ENCODE measurements at places on chromosomes 4 and X. TPM values are rescaled to one million over a fixed set of nuclear protein-coding genes. Genes with fewer than 3 reads are reported as not detected.

FAM9B gene
- polyA plus RNA-seq = not detected

SYTL4 gene
- polyA plus RNA-seq = 1.6 TPM

ETDA gene
- not detected for polyA plus RNA-seq

AWAT1 gene
- polyA plus RNA-seq = not detected

UTP3 gene
- 30.7 TPM for polyA plus RNA-seq

GATA1 gene
- not detected for polyA plus RNA-seq

- no peak overlapping the region for H3K27ac ChIP-seq
- no peak for DNase-seq
- H3K4me3 ChIP-seq = no peak overlapping the region
- H3K27me3 ChIP-seq = no peaks in the 10 kb centered on the region
- H3K4me1 ChIP-seq = peaks cover 7% of the 10 kb centered on the region
Observed at GRCh38 chrX:48580662-48581061, 6.4 kb downstream of the RBM3 start.

- no peaks in the 10 kb centered on the region for H3K36me3 ChIP-seq
- H3K4me1 ChIP-seq = peaks cover 3% of the 10 kb centered on the region
- no peaks in the 10 kb centered on the region for H3K27me3 ChIP-seq
- peak overlapping the region; percentile 78 for H3K4me3 ChIP-seq
Observed at GRCh38 chr4:68349279-68349648, 626 bp downstream of the YTHDC1 start.

- DNase-seq = no peak
- no peak overlapping the region for H3K27ac ChIP-seq
- H3K27me3 ChIP-seq = no peaks in the 10 kb centered on the region
- H3K4me3 ChIP-seq = no peak overlapping the region
- no peaks in the 10 kb centered on the region for H3K4me1 ChIP-seq
Observed at GRCh38 chr4:70818173-70818855, 21.4 kb downstream of the GRSF1 start.

DNA sequence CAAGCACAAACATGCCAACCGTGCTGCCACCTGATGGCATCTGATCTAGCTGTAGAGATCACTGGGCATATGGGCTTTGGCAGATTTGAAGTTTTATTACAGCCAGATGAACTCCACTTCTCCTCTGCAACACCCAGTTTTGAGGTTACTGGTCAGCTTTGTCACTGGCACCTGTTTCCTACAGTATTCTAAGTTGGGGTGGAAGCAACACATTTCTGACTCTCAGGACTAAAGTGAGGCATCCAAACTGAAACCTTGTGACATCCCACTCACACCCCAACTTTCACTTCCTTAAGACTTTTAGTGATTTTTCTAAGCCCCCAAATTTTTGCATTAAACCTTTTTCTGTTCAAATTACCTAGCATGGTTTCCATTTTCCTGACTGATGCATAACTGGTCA lies 115.1 kb upstream of the PCDH18 start:
- H3K36me3 ChIP-seq = no peaks in the 10 kb centered on the region
- no peak overlapping the region for H3K27ac ChIP-seq
- no peaks in the 10 kb centered on the region for H3K27me3 ChIP-seq
- DNase-seq = no peak
- no peak overlapping the region for H3K4me3 ChIP-seq

DNA sequence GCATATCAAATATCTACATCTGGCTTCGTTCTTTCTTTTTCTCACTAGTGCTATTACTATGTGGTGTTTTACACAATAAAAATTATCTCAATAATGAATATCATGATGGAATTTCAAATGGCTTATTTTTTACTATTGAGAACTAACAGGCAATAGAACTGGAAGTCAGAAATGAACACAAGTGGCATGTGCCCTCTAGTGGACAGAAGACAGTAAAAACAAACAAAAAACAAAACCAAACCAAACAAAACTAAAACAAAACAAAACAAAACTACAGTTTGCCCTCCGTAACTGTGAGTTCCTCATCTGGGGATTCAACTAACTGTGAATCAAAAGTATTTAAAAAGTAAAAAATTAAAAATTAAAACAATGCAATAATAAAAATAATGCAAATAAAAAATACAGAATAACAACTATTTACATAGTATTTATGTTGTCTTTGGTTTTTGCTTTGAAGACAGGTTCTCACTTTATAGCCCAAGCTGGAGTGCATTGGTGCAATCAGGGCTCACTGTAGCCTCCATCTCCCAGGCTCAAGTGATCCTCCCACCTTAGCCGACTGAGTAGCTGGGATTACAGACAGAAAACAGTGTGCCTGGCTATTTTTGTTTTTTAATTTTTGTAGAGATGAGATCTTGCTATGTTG lies 195.6 kb upstream of the TACR3 start:
- H3K4me1 ChIP-seq = no peaks in the 10 kb centered on the region
- H3K4me3 ChIP-seq = no peak overlapping the region
- no peaks in the 10 kb centered on the region for H3K36me3 ChIP-seq
- no peaks in the 10 kb centered on the region for H3K27me3 ChIP-seq
- DNase-seq = no peak

GRCh38 chrX:40004246-40004535 lies 93.6 kb downstream of the BCOR start:
- H3K27me3 ChIP-seq = peaks cover 29% of the 10 kb centered on the region
- H3K4me1 ChIP-seq = no peaks in the 10 kb centered on the region
- DNase-seq = no peak

GRCh38 chr4:158938220-158939044 lies 164.4 kb upstream of the RAPGEF2 start:
- H3K4me3 ChIP-seq = no peak overlapping the region
- peak; percentile 40 for DNase-seq
- no peaks in the 10 kb centered on the region for H3K27me3 ChIP-seq

DNA sequence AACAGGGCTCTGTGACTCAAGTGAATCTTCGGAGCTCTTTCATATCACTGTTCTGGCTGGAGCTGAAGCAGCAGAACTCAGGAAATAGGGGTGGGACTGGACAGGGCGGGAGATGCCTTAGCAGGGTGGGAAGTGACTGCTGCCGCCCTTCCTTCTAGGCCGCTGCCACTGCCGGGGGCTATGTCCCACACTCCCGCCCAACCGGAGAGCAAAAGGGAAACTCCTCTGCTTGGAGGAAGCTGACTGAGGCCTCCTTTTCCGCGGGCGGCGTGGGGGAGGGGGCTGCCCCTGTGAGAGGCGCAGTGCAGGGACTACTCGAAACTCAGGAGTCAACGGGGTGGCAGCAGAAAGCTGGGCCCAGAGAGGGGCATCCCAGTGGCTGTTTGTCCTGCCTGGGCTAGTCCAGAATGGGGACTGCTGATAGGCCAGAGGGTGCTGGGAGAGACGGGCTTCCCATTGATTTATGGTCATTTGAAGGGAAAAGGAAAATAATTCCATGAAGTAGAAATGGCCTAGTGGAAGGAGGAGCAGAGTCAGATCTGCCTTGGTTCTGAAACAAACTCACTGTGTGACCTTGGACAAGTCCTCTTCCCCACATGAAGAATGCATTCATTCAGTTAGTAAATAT lies 36.9 kb downstream of the STARD8 start:
- no peaks in the 10 kb centered on the region for H3K36me3 ChIP-seq
- H3K27ac ChIP-seq = no peak overlapping the region
- no peak overlapping the region for H3K4me3 ChIP-seq
- DNase-seq = no peak
- peaks cover 5% of the 10 kb centered on the region for H3K27me3 ChIP-seq

DNA sequence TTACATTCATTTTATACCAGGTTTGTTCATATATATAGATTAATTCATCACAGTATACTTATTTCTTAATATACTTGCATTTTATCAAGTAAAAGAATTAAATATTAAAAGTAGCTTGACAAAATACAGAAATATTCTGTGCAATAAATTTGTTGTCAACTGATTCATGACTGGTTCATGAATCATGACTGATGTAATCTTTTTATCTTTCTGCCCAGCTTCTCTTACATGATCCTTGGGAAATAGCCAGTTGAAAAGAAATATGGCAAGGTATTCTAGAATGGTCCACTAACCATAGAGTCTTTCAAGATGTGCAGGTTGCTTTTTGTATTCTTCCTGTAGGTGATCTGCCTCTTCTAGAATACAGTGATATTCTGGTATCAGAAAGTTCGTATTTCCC lies 4.2 kb upstream of the CCNA2 start:
- H3K36me3 ChIP-seq = peaks cover 8% of the 10 kb centered on the region
- H3K27me3 ChIP-seq = no peaks in the 10 kb centered on the region
- H3K27ac ChIP-seq = no peak overlapping the region
- H3K4me1 ChIP-seq = no peaks in the 10 kb centered on the region
- H3K4me3 ChIP-seq = no peak overlapping the region

- H3K27ac ChIP-seq = no peak overlapping the region
- no peaks in the 10 kb centered on the region for H3K36me3 ChIP-seq
- H3K4me1 ChIP-seq = no peaks in the 10 kb centered on the region
Observed at GRCh38 chr4:86007042-86007441, 352.8 kb downstream of the MAPK10 start.

- no peaks in the 10 kb centered on the region for H3K4me1 ChIP-seq
- H3K27ac ChIP-seq = no peak overlapping the region
- no peak for DNase-seq
Observed at GRCh38 chr4:168177546-168178149, 85.3 kb downstream of the ANXA10 start.

DNA sequence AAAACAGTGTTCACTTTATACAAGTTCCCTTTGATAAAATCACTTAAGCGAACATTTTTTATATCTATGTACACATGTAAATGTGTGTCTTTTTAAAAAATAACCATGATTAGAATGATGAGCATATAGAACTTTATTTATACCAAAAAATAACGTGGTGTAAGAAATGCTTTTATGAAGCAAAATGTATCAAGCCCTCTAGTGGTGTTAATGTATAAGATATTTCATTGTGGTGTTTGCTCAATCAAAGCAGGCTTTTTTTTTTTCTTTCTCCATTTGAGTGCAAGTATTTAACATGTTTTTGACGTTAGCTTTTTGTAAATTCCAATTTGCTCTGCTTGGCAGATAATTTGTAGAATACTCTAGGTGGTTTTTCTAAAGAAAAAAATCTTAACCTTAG lies 2092.4 kb upstream of the TENM3 start:
- no peak overlapping the region for H3K27ac ChIP-seq
- peak; percentile 12 for DNase-seq

DNA sequence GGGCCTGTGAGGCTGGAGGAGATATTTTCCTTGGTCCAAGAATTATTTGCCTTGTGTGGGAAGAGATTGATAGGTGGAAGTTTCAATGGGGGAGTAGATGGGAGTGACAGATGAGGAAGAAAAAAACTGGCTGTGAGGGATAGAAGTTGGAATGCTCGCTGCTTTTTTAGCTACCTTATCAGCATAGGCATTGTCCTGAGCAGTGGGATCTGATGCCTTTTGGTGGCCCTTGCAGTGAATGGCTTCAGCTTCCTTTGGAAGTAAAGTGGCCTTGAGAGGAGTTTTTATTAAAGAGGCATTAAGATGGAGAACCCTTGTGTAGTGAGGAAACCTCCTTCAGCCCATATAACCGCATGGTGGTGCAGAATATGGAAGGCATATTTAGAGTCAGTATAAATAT lies 16.0 kb downstream of the KLKB1 start:
- H3K27me3 ChIP-seq = no peaks in the 10 kb centered on the region
- no peak for DNase-seq
- H3K4me3 ChIP-seq = no peak overlapping the region
- H3K27ac ChIP-seq = no peak overlapping the region

GRCh38 chr4:89904524-89904923 lies 9.9 kb downstream of the MMRN1 start:
- no peak overlapping the region for H3K27ac ChIP-seq
- no peaks in the 10 kb centered on the region for H3K36me3 ChIP-seq
- H3K4me3 ChIP-seq = no peak overlapping the region
- H3K27me3 ChIP-seq = no peaks in the 10 kb centered on the region
- no peaks in the 10 kb centered on the region for H3K4me1 ChIP-seq
- no peak for DNase-seq

DNA sequence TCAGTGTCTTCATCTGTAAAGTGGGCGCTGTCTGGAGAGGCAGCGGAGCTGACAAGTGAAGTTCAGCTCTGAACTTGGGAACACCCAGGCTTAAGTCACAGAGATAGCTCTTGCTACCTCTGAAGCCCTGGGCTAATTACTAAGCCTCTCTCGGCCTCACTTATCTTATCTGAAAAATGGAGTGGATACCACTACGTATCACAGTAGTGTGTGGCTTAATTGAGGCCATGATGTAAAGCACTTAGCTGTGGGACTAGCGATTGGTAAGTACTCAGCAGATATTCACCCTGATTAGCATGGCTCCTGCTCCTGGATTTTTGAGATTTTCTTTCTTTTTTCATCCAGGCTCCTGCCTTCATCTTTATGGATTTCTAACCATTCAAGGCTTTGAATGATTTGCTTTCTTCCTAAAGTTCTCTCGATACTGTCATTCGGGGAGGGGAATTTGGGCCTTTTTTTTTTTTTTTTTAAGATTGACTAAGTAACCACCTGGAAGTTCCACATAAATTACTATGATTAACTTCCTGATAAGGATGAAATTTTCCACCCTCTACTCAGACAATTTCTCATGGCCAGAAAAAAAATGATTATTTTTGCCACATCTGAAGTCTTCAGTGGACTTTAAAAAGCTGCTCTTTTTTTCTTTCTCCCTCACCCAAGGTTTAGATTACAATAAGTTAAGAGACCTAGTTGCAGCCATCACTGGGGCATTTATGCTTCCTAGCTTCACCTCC lies 17.1 kb downstream of the LDB2 start:
- DNase-seq = no peak
- H3K36me3 ChIP-seq = peaks cover 4% of the 10 kb centered on the region
- no peaks in the 10 kb centered on the region for H3K27me3 ChIP-seq
- H3K4me3 ChIP-seq = no peak overlapping the region
- no peak overlapping the region for H3K27ac ChIP-seq

DNA sequence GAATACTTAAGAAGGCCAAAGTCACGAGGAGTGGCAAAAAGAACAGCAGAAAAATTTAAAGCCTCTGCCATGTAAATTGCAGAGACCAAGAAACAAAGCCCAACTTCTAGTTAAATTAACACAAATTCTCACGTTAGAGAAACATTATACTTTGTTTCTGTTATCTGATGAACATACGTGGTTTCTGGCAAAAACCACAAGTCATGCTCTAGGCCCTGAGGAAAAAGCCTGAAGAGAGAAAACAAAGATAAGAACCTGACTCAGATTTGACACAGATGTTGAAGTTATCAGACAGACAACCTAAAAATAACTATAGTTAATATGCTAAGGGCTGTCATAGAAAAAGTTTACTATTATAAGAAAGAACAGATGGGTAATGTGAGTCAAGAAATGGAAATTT lies 149.1 kb upstream of the PCDH10 start:
- no peak overlapping the region for H3K4me3 ChIP-seq
- H3K4me1 ChIP-seq = no peaks in the 10 kb centered on the region
- H3K36me3 ChIP-seq = no peaks in the 10 kb centered on the region
- no peak overlapping the region for H3K27ac ChIP-seq
- no peak for DNase-seq
